ENCODE measurements at places on chromosomes 3 and 15.

DNA sequence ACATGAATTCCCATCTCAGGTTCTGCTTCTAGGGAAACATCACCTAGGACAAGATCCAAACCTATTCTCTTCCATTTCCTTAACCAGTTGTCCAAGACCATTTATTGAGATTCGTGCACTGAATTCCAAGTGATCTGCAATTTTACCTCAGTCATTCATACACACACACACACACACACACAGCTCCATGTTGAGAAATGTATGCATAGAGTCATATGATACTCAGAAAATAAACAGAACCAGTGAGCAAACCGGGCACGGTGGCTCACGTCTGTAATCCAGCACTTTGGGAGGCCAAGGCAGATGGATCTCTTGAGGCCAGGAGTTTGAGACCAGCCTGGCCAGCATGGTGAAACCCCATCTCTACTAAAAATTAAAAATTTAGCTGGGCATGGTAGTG lies 6.1 kb upstream of the KPNA1 start:
- DNase-seq = no peak

DNA sequence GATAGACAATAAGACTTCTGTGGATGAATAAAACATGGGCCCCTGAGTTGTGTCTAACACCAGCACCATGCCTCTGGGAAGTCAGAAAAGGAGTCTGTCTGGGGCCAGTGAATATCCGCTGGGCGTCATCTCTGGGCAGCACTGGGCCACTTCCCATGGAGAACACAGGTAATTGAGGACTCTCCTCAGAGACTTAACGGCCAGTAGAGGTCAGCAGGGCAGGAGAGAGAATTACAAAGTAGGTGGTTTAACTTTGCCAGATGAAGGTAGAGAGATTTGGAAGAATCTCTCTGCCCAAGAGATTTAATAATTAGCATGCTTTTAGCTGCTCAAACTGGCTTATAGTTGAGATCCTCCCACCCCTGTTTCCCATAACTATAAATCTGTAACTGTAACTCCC lies 65.7 kb downstream of the OCA2 start:
- DNase-seq = no peak

GRCh38 chr15:51576286-51576850 lies 46.2 kb downstream of the DMXL2 start:
- DNase-seq = no peak

DNA sequence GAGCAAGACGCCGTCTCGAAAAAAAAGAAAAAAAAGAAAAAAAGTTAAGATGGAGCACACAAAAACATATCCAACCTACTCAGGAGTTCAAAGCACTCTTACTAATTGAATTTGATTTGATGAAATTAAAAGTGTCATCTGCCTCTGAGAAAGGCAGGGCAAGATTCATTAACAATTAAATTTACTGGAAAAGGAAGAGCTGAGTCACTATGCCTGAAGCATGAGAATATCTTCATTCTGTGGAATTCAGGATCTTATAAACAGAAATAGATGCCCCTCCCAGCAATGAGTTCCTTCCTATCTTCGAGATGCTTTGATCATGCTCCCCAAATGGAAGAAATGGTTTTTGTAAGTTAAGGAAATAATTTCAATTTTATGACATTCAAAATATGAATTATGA lies 61.0 kb upstream of the ST3GAL6 start:
- no peak for DNase-seq

GRCh38 chr15:91126080-91126479 lies 26.0 kb downstream of the SV2B start:
- no peak for DNase-seq

GRCh38 chr3:10219737-10220136 lies 28.5 kb upstream of the TATDN2 start:
- no peak for DNase-seq

DNA sequence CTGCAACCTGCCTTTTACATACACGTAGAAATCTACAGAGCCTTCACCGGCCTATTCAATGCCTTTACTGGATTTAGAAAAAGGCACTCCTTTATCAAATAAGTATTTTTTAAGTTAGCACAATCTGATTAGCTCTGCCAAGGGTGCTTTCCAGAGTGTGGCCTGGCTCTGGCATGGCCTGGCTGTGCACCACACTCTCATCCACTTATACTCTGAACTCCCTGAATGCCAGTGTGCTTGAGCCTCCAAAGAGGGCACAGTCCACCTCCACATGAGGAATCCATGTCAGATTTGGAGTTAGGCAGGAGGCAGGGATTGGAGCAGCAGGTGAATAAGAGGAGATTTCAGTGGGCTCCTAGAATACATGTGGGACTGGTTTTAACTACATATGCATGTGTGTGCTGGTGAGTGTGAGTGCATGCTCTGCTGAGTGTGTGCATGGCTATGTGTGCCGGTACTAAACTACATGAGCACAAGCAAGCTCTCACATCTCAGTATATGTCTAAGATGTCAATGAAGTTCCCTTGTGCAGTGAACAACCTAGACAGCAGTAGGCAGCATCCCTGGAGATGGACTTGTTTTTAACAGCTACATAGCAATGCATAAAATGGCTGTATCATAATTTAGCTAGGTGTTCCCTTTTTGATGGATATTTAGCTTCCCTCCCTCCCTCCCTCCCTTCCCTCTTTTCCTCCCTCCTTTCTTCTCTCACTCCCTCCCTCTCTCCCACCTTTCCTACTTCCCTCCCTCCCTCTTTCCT lies 17.8 kb upstream of the ZFAND6 start:
- DNase-seq = no peak

- no peak for DNase-seq
These were observed 30.1 kb downstream of the CCDC12 start for GRCh38 chr3:46946416-46946815.

Measured in HTR-8/SVneo (cell line).